Ecto neural progenitor cell (in vitro differentiated cells): ENCODE measurements at places on chromosomes 3 and 15.
A peak's percentile ranks its signal among the peaks of the same experiment; 100 is the strongest.

- DNase-seq: no peak
Measured at GRCh38 chr3:28247286-28247685, 5.9 kb downstream of the CMC1 start.

- no peak for DNase-seq
Measured at GRCh38 chr15:62027263-62027565, 33.0 kb downstream of the VPS13C start.

DNA sequence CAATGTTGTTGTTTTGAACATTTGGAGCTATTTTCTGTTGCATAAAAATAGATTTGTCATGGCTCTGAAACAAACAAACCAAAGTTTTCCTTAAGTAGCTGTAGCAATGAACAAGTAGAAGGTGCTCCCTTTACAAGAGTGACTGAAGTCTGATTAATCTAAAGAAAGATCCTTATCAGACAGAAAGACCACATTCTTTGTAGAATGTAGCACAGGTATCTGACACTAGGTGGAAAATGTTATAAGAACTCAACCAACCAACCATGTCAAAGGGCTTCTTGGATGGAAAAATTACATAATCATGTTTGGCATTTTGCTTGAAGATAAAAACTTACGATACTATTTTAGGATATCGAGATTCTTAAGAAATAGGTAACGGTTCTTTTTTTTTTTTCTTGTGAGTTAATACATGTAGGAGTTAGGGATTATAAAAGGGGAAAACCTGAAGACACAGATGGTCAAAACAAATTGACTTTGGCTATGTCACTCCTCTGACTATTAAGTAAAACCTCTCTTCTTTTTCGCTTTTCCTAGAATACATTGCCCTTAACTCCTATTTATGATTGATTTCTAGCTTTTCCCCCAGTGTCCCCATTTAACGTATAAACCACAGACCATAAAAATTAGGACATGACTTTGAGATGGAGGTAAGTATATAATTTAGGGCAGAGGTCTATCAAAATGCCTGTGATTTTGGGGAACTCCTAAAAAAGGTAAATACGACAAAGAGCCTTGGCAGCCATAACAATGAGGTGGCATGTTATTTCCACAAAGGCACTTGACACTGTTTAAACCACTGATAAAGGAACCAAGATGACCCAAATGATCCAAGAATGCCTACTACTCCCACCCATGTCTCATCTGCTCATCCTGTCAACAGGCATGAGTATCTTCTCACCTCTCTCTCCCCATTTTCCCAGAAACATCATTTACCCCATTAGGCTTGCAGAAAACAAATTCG is 72.0 kb downstream of the CCR4 start:
- DNase-seq: no peak

- no peak for DNase-seq
Measured at GRCh38 chr3:74000725-74001124, 376.0 kb upstream of the PDZRN3 start.

DNA sequence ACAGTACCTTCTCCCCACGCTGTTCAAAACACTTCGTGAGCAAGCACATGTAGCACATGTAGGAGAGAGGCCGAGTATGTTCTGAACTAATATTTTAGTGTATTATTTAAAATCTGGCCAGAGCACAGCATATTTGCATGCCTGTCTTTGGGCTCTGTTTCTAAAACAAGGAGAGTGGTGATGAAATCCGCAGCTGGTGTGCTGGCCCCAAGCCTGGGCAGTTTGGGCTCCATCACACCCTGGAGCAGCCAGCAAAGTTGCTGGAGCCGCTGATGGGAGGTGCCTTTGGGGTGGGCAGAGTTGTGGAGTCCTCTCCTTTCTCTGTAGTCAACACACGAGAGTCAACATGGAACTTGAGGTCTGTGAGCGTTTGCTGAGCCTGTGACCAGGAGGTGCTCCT is 116.6 kb downstream of the SLCO3A1 start:
- DNase-seq: no peak

GRCh38 chr3:126431103-126431534 is 36.4 kb downstream of the CFAP100 start:
- DNase-seq: no peak

GRCh38 chr3:37124435-37124834 is 49.9 kb downstream of the LRRFIP2 start:
- no peak for DNase-seq

- DNase-seq: no peak
Measured at GRCh38 chr15:48913141-48913540, 35.2 kb downstream of the EID1 start.

- DNase-seq: no peak
Measured at GRCh38 chr3:33980252-33980651, 181.8 kb downstream of the PDCD6IP start.

DNA sequence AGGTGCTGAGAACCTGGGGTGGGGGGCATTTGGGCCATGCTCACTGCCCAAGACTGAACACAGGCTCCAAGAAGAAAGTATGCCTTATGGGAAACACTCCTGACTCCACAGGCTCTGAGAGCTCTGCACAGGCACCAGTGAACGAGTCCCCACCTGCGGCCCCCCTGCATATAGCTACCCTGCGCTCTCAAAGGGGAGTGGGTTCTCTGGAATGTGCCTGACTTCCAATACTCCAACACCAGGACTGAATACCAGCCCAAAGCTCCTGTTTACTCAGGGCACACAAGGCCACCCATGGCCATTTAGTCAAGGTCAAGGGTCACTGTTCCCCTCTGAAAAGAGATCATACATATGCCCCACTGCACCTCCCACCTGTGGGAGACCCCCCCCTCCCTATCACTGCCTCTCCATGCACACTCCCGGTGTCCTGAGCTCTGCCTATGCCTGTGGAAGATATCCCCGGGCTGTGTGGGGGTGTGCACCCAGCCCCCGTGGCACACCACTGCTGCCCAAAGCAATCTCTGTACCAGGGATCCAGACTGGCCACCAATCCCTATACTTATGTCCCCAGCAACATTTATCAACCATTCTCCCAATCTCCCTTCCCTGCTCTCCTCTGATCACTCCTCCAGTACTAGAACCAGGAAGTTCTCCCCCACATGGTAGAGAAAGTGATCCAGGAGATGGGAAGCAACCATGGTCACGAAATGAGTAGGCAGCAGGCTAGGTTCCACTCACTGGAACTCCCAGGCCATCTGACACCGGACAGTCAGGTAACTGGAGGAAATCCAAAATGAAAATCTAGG is 1.5 kb upstream of the PLXNB1 start:
- DNase-seq: no peak

- no peak for DNase-seq
Measured at GRCh38 chr3:17298038-17298437, 413.3 kb downstream of the PLCL2 start.

DNA sequence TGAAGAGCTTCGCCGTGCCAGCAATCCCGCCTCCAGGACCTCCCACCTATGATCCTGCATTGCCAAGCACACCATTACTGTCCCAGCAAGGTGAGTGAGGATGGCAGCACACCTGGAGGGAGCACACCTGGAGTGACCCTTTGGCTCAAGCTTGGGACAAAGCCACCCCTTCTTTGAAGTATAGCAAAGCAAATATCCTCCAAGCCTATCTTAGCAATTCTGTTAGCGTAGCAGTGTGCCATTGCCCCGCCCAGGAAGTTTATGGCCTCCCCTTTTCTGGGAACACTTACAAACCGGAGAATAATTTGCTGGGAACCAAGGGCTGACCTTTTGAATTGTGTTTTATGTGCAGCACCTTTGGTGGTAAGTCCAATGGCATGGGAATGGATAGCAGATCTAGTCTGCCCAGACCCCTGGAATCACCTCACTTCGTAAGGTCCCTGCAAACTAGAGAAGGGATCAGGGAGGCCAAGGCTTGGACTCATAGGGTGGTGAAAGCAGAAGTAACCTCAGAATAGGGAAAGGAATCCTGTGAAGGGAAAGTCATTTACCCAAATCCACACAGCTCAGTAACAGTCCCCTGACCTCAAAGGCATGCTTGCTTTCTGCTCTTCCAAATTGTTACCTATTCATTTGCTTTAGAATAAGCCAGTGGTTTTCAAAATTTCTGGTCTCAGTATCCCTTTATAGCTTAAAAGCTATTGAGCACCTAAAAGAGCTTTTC is 70.1 kb downstream of the HCN4 start:
- no peak for DNase-seq

DNA sequence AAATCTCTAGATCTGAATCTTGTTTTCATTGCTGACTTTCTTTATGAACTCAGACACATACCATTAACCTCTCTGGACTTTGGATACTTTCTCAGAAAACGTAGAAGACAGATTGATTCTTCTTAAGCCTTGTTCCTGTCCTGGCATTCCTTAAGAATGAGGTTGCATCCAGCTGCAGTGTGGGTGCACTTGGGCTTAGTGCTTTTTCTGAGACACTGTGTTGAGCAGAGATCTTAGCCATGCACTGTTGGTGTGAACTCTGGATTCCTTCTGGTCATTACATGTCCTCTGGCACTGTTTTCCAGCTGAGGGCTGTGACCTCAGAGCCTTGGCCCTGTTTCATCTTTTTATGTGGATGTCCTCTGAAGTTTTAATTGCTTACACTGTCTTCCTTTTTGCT is 428.3 kb downstream of the CNTN4 start:
- no peak for DNase-seq

DNA sequence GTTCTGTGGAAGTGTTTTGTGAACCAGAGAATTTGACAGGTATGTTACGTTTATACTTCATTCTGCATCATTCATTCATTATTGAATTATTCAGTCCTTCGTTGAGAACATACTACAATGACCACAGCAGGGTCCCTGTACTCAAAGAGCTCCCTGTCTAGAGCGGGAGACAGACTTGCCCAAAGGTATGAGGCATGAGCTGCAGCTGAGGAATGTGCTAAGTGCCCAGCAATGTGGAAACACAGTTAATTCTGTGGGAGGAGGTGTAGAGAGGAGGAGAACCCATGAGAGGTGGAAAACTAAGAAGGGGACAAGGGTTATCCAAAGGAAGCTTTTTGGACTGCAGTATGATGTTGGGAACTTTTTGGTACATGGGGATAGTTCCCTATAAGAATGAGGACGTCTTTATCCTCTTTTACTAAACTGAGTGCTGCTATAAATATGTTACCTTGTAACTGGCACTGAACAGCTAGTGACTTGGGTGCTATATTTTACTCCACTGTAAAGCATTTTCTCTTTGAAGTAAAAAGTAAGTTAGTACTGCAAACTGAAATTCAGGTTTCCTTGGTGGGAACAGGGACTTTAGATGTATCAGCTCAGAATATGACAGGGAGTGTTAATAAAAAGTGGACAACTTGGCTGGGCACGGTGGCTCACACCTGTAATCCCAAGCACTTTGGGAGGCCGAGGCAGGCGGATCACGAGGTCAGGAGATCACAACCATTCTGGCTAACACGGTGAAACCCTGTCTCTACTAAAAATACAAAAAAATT is 5.7 kb downstream of the SMAD3 start:
- no peak for DNase-seq

DNA sequence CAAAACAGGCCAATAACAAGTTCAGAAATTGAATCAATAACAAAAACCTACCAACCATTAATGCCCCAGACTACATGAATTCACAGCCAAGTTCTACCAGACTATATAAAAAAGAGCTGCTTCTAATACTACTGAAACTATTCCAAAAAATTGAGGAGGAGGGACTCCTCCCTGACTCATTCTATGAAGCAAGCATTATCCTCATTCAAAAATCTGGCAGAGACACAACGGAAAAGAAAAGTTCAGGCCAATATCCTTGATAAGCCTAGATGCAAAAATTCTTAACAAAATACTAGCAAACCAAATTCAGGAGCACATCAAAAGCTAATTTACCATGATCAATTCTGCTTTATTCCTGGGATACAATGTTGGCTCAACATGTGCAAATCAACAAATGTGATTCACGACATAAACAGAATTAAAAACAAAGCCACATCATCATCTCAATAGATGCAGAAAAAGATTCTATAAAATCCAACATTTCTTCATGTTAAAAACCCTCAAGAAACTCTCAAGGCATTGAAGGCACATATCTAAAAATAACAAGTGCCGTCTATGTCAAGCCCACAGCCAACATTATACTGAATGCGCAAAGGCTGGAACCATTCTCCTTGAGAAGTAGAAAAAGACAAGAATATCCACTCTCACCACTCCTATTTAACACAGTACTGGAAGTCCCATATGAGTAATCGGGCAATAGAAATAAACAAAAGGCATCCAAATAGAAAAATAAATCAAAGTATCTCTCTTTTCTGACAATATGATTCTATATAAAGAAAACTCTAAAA is 573.6 kb upstream of the GRM7 start:
- DNase-seq: no peak

DNA sequence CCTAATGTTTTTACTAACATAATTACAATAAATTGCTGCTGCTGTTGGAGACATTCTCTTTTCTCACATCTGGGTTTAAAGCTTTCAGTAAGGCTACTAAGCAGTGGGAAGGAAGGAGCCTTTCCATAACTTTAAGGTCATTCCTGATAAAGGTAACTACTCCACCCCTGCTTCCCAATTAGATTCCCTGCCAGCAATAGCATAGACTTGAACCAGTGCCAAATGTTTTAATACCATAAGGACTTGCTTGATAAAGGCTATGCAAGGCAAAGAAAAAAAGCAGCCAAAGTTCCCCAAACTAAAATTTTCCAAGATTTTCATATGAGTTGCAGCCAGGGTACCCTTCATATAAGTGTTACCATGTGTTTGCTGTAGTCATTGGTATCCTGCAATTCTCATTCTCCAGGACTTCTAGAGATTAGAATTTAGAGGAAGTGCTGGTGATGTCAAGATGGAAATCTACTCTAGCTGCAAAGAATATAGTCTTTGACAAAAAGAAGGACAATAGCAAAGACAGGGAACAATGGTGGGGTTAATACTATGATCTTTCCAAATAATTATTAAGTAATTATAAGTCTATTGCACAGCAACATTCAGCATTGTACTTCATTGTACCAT is 106.1 kb downstream of the FILIP1L start:
- no peak for DNase-seq

DNA sequence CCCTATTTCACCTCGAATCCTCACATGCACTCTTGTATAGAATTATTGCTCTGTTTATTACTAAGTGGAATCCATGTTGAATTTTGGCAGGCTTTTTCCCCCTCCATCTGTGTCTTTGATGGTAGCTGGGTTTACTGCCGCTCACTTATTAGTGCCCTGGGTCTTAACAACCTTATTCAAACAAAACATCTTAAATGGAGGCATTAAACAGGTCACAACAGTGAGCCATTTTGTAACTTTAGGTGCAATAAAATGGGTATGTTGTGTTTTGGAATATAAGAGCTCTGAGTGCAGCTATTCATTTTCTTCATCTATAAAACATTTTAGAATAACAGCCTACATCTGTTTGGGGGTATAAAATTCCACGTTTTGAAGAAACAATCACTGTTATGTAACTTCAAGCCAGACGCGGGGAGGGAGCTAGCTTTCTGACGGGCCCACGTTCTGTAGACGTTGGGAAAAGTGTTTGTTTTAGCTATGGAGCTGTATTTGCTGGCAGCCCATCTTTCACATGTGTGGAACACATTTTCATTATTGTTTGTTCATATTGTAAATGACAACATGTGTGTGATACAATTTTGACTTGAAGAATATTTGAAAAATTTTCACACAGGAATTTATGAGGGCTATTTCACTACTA is 122.0 kb downstream of the SLC25A26 start:
- DNase-seq: no peak

- no peak for DNase-seq
Measured at GRCh38 chr3:121924734-121925133, 30.5 kb downstream of the SLC15A2 start.

GRCh38 chr3:47685037-47685436 is 96.7 kb downstream of the SMARCC1 start:
- DNase-seq: no peak

- DNase-seq: no peak
Measured at GRCh38 chr3:61639991-61640390, 78.6 kb downstream of the PTPRG start.

GRCh38 chr3:11236588-11237461 is 35.4 kb upstream of the ATG7 start:
- DNase-seq: peak; percentile 68

GRCh38 chr15:72389231-72389630 is 8.9 kb upstream of the TMEM202 start:
- DNase-seq: no peak
